ENCODE measurements at places on chromosomes 2 and 18.

GRCh38 chr2:176682278-176682677, 413.0 kb downstream of the MTX2 start:
- no peak for DNase-seq

- no peak for DNase-seq
Observed at GRCh38 chr2:204201507-204201906, 264.9 kb downstream of the ICOS start.

DNA sequence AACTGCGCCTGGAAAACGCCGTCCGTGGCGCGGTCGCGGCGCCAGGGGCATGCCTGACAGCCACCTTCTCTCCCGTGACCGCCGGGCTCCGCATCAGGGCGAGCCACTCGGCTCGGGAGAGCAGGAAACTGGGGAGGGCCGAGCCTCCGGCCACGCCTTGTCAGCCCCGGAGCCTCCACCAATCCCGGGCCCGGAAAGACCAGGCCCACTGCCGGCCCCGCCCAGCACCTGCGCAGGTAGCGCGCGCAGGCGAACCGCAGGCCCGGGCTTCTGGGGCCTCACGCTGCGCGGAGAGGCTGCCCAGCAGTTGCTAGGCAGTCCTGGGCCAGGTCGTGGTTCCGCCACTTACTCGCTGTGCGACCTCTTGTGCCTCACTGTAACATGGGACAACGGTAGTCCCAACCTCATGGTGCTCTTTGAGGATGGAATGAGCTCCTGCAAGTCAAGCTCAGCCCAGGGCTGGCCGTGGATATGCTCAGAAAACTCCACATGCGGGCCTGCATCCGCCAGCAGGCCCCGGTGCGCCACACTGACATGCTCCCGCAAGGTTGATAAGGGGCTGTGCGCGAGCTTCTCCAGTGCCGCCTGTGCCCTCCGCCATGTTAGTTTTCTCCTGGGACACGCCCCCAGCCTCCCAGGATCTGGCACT, 97.1 kb downstream of the INHBB start:
- DNase-seq, result no peak

DNA sequence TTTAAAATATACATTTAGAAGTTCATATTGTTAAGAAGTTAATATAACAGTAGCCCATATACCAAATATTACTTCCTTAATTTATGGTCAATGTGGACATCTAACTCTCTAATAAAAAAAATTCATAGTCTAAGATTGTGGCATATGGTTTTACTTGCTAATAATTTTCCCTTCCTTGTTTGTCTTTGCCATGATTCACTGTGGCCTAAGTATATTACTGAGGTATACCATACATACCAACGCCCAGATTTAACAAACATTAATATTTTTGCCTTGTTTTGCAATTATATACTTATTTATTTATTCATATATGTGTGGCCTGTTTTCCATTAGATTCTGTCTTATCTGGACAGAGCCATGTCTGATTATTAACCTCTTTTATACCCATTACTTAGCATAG, 54.6 kb upstream of the CCDC150 start:
- DNase-seq, result no peak

DNA sequence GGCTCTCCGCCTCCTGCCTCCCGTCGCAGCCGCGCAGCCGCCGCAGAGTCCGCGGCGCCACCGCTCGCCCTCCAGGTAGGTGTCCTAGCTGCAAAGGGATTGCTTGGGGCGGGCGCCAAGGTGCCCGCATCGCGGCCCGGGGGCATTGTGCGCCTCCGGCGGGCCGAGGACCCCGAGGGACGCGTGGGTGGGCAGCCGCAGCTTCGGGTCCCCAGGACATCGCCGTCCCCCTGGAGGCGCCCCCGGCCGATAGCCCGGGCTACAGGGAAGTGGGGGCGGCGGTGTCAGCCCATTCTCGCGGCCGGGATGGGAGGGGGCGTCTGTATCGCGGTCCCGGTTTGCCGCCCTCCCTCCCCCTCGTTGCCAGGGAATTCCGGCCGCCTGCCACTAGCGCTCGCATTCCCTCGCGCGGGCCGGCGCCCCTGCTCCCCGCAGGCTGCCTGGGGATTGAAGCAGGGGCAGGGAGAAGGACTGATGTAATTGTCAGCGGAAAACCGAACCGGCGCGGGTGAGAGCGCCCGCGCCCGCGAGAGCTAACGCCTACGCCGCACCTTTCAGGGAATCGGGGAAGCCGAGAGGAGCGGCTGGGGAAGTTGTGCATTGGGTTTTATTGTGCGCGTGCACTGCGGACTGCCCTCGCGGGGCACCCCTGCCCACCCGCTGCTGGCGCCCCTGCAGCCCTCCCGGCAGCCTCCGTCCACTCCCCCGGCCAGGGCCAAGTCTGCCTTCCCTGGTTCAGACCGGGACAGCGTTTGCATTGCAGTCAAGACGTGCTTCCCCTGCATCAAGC, 483 bp downstream of the OSBPL6 start:
- DNase-seq, result no peak

GRCh38 chr2:106995556-106995955, 109.6 kb upstream of the ST6GAL2 start:
- DNase-seq, result no peak

DNA sequence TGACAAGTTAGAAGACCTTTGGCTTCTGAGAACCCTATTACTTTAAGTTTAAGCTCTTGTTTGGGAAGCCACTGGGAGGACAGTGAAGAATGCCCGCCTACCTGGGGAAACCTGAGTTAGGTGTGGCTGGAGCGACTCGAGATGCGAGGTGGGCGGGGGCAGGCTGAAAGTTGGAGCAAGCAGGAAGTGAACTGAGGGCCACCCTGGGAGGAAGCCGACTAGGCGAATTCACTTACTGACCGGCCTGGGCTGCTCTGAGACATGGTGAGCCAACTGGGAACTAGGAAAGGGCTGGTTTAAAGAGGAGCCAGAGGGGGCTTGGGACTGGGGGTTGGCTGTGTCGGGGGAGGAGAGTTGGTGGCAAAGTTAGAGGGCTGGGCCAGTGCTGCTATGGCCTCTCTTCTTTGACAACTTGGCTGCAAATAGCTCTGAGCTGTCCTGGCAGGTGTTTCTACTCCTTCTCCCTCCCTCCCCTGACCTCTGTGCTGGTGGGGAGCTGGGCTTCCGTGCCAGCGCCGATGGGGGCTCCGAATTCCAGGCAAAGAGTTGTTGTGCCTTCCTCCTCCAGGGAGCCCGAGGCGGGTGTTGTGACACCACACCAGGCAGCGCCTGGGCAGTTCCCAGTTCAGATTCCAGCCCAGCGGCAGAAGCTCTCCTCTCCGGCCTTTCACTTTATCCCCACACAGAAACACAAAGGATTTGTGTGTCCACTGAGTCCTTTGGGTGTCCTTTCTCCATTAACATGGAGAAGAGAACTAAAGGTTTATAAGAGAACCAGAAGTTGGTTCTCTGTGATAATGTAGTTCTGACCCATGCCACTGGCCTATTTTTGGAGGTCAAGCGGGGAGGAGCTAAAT, at the start of gene VAMP8:
Gene VAMP8 (plus strand): TSS at position 201 of the 857 bp plus-strand sequence. CDS start 61 bp downstream, at position 262.
- DNase-seq, result no peak

DNA sequence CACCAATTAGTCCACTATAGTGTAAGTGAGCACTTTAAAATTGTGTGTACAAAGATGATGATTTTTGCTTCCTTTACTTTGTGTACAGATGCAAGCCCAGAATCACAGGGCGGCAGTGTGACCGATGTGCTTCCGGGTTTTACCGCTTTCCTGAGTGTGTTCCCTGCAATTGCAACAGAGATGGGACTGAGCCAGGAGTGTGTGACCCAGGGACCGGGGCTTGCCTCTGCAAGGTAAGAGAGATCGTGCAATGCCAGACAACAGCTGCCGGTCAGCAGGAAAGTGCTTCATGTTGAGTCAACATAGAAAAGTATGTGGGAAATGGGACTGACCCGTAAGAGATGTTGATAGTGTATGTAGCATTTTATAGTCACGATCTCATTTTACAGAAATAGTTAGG, 156.8 kb upstream of the TTC39C start:
- no peak for DNase-seq

- DNase-seq, result no peak
Observed at GRCh38 chr2:199130501-199130900, 327.2 kb downstream of the SATB2 start.
